EH (cell line): ENCODE measurements at places on chromosomes 3 and 15.

DNA sequence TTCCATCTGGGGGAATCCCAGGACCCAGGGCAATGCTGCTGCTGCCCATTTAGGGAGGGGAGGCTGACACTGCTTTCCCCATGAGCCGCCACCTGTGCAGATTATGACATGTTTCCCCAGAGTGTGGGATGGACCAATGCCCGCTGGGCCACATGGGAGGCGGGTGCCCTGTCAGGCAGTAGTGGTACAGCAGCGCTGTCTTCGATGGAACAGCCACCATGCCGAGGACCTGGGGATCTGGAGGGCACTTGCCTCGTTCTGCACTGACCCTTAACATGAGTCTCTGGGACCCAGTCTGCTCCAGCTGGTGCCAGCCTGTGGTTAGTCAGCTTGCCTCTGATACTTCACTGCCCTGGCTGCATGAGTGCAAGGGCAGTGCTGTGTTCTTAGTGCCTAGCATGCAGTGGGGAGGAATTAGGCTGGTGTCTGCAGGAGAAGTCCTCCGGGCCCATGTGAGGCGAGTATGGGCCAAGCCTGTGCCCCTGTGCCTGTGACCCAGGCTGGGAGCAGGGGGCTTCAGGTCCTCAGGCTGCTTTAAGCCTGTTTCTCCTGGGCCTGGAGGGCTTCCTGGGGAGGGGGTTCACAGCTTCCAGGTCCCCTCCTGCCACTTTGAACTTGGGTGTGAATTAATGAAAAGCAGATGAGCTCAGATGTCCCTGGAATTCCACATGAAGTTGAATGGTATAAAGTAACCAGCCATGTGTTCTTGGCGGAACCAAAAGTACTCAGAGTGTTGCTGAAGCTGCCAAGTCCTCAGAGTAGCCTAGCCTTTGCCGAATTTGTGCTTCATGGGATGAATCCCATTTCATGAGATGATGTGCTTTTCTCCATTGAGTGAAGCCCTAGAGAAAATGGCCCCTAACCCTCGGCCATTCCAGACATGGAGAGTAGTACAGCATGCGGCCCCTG lies 22.9 kb downstream of the KLF13 start:
- DNase-seq: no peak

DNA sequence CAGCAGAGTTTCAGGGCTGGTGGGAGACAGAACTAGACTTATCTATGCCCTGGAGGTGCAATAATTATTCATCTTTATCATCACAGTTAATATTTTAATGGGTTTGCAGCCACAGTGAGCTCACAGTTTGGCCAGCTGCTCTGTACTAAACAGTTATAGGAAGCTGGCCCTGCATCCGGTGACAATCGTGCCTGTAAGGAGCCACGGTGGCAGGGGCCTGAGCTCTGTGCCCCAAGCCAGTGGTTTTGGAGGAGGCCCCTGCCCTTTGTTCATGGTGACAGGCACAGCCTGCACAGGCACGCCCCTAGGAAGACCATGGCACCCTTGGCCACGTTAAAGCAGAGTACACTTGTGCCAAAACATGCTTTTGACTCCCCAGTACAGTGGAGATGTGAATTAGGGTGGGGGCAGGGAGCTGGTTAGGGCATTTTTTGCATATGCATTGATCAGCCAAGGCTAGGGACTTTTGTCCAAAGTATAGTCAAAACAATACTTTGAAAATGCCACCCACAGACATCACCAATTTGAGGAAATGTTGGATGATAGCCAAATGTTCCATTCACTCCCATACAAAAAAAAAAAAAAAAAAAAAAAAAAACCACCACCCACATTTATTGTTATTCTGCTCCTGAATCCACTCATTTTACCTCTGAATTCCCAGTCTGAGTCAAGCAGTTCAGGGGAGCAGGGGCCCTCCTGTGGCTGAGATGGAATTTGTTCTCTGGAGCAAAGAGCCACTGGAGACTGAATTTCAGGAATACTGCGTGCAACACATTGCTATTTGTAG lies 3.4 kb upstream of the RFTN1 start:
- DNase-seq: peak; percentile 76

- DNase-seq: no peak
Observed at GRCh38 chr3:62041681-62042080, 331.7 kb downstream of the FEZF2 start.

- no peak for DNase-seq
Observed at GRCh38 chr3:14375192-14375591, 27.2 kb upstream of the SLC6A6 start.

DNA sequence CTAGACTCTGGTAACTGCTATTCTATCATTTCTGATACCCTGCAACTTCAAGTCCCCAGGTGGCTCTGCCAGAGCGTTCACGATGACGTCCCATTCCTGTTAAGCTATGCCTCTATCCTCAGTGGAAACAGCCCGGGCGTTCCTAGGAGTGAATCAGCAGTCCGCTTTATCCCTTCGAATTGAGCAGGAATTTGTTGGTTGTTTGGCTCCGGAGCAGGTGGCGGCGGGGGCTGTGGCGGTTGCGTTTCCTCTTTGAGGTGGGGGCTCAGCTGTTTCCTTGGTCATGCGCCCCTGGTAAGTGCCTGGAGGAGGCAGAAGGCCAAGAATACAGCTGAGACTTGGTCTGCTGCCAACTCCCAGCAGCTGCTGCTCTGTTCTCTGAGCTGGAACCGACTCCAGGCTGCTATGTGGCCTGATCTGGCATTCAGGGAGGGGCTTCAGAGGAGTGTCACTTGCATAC lies 25.2 kb downstream of the ARPP21 start:
- no peak for DNase-seq

GRCh38 chr3:52259448-52259847 lies 13.9 kb downstream of the PPM1M start:
- DNase-seq: no peak

DNA sequence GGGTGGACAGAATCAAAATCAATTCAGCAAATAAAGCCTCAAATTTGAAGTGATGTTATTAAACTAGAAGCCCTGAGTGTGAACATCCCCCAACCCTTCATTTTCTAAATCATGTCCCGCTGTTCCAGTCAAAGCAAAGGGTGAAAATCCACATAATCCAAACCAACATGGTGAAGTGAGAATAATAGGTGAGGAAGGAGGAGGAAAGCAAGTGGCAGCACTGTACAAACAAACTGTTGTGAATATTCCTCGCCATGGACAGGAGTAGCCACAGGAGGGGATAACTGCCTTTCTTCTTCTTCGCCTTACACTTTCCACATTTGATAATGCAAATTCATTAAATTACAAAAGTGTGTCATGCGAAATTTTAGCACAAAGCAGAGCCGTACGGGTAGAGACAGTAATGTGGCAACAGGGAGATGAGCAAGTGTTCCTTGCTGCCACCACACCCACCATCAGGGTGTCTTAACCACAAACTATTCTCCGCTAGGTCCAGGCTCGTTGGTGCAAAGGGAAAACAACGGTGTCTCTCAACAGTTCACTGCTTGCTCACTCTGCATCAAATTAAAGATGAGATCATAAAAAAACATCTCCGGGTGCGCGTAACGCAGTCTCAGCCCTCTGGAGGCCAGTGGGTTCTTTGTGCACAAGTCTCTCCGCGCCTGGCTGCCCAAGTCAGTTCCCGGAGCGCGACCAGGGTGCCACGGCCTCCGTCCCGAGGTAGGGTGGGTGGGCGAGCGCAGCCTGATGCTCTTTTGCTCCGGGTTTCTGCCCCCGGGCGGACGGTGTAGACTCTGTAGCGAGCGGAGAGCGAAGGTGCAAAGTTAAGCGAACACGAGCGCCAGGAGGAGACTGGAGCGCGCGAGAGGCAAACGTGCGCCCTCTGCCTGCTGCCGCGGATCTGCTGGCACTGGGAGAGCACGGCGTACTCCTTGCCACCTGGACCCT lies 6.7 kb downstream of the EPHA3 start:
- DNase-seq: peak; percentile 45

DNA sequence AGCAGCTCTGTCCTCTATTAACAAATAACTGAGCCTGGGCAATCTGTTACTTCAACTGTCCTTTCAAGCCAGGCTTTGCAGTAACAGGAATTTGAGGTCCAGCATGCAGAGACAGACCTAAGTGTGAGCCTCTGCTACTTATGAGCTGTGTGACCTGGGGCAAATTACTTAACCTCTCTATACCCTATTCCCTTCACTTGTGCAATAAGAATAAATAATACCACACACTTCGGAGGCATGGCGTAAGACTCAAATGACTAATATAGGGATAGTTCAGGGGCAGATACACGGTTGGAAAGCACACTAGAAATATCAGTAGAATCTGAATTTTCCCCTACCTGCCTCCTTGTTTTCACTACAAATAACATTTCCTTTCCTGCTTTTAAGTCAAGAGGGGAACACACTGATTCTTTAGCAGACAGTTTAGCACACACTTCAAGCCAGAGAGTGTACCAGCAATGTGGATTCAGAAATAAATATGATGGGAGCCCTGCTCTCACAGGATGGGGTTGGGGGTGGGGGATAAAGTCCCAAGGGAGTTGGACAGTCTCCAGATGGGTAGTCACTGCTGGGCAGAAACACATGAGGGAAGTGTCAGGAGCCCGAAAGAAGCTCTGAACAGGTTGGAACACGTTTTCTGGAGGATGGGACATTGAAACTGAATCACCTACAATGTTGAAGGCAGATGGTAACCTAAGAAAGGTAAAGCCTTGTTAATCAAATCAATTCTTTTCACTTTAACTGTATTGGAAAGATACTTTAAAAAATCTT lies 61.8 kb upstream of the RBP1 start:
- DNase-seq: no peak

DNA sequence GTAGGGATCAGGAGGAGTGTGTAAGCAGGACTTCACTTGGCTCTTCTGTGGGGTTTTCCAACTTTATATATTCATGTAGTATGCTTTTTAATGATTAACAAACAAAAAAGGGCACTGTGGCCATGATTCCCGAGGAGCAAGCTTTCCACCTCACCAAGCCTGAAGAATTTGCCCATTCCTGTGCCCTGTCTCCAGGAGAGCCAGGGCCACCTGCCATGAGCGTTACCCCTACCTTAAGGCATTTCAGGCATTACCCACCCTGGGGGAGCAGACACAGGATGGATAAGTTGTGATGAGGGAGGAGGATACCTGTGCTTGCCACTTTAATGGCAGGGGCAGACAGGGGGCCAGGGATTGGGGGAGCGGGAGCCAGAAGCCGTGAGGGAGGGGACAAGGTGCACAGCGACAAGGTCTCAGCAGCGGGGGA lies 3.0 kb downstream of the TRPM1 start:
- no peak for DNase-seq

- no peak for DNase-seq
Observed at GRCh38 chr3:58013099-58013498, 4.9 kb downstream of the FLNB start.
